ENCODE measurements at places on chromosomes 2 and 18. TPM values are rescaled to one million over a fixed set of nuclear protein-coding genes. Genes with fewer than 3 reads are reported as not detected.

Gene B3GNT7
- 0.09 TPM for total RNA-seq

Gene OSBPL6
- 0.52 TPM for total RNA-seq

Gene SCTR
- total RNA-seq, result not detected

Gene DPYSL5
- total RNA-seq, result not detected

Gene B4GALT6
- 0.77 TPM for total RNA-seq

Gene ASB18
- total RNA-seq, result not detected

Gene IL36A
- total RNA-seq, result not detected

Gene CYP27A1
- total RNA-seq, result 36.0 TPM
